EL (cell line): ENCODE measurements at places on chromosomes 4 and X.

- no peak for DNase-seq
Observed at GRCh38 chr4:10201381-10202223, 85.0 kb upstream of the WDR1 start.

GRCh38 chr4:42501624-42502401, 104.5 kb downstream of the SHISA3 start:
- no peak for DNase-seq

GRCh38 chr4:88449290-88449689, 7.6 kb upstream of the HERC5 start:
- DNase-seq = no peak

DNA sequence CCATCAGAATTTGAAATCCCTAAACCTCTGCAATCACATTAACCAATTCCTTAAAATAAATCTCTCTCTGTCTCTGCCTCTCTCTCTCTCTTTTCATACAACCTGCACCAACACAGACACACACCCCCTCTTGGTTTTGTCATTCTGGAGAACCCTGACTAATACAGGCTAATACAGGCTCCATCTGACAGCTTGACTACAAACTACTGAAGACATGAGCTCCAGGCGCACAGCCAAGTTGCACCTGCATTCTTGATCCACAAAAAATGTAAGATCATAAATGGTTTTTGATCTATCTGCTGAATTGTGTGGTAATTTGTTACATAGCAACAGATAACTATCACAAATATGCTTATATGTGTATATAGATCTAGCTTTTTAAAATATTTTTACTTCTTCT, 2414.2 kb downstream of the PCDH7 start:
- DNase-seq = no peak

GRCh38 chr4:39763714-39764572, 66.0 kb downstream of the UBE2K start:
- no peak for DNase-seq

DNA sequence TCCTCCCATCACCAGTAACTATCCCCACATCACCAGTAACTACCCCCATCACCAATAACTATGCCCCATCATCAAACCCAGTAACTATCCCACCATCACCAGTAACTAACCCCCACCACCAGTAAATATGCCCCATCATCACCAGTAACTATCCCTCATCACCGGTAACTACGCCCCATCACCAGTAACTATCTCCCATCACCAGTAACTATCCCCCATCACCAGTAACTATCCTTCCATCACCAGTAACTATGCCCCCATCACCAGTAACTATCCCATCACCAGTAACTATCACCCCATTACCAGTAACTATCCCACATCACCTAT, 2.9 kb downstream of the ASMTL start:
- DNase-seq = no peak

- DNase-seq = no peak
Observed at GRCh38 chr4:153603258-153603657, 80.8 kb upstream of the TLR2 start.

DNA sequence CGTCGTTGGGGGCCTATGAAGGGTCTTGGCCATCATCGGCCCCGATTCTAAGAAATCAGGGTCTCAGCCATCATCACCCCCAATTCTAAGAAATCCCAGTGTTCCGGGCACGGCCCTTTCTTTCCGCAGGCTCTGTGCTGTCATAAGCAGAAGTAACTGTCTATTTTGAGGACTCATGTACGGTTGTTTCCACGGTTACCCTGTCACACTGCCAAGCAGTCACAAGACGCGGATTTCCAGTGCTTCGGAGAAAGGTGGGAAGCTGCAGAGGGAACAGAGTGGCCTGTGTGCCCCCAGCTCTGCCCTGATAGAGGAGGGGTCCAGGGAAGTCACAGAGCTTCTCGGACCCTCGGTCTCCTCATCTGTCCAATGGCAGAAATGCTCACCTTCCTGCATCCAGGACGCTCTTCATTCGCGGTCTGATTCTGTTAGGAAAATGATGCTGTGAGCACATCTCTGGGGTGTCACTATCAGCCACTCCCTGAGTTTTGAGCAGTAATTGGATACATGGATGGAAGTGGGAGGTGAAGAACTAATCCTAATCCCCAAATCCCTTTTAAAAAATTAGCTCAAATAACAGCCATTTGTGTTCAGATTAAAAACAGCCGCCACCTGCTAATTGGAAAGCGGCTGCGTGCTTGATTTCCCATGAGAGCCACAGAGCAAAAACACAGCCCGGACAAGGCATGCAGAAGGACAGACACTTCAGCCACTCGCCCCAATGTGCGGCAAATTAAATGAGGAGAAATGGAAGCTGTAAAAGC, 73.1 kb downstream of the WFS1 start:
- DNase-seq = no peak

- no peak for DNase-seq
Observed at GRCh38 chr4:188819233-188819632, 680.0 kb downstream of the TRIML1 start.

GRCh38 chrX:147333821-147334220, 519.3 kb upstream of the CXorf51A start:
- DNase-seq = no peak
